ENCODE measurements at places on chromosomes 7 and 10.

GRCh38 chr7:55534916-55535590 is 37.2 kb downstream of the VOPP1 start:
- DNase-seq, result no peak

DNA sequence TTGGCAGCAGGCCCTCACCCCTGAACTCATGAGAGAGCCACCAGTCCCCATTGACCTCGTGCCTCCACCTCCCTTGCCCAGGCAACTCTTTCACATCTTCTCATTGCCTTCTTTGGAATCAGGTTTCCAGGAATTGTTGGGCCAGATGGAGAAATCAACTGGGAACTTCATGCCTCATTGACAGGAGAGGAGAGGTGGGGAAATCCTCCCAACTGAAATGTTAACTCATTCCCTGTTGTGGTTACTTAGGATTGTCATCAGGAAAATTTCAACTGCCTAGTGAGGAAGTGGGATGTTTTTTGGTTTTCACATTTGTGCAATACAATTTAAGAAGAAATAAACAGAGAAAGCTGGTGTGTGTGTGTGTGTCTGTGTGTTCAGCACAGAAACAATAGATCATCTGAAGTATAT is 106.6 kb upstream of the INHBA start:
- DNase-seq, result peak; percentile 59

GRCh38 chr7:55304018-55304762 is 60.9 kb upstream of the LANCL2 start:
- no peak for DNase-seq

- no peak for DNase-seq
These were observed 29.2 kb upstream of the KCNMA1 start for GRCh38 chr10:77666821-77667220.

- no peak for DNase-seq
These were observed 9.8 kb upstream of the PARD3 start for GRCh38 chr10:34824870-34825269.

DNA sequence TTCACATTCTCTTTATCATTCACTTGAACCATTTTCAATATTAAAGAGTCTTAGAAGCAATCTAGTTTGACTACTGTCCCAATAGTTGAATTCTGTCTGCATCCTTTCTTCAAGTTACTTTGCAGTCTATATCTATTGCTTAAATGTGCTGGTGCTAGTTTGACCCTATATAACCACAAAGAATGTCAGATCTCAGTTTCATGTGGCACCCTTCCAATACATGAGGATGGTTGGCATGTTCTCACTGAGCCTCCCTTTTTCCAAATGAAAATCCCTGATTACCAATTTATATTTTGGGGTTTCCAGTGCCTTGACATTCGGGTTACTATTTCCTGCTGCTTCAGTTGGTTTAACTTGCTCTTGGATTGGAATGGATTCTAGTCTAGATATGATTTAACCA is 292.7 kb downstream of the EXOC4 start:
- peak; percentile 67 for DNase-seq

DNA sequence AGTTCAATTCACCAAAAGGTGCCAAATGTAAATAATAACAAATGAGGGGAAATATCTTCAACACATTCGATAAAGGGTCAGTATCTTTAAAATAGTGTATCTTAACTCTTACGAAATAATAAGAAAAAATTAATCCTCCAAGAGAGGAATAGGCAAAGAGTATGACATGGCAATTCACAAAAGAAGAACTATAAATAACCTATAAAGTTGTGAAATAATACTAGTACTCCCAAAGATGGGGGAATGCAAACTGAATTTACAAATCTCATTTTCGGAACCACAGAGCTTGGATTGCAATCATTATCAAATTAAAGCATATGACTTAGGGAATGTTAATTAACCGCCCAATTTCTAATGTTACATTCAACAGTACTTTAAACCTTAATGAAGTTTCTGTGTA is 78.2 kb upstream of the TARP start:
- DNase-seq, result no peak

- no peak for DNase-seq
These were observed 266.9 kb upstream of the NFE2L3 start for GRCh38 chr7:25885057-25885576.

All from skeletal muscle cell (primary cell).